ENCODE measurements at places on chromosomes 1 and 21.

DNA sequence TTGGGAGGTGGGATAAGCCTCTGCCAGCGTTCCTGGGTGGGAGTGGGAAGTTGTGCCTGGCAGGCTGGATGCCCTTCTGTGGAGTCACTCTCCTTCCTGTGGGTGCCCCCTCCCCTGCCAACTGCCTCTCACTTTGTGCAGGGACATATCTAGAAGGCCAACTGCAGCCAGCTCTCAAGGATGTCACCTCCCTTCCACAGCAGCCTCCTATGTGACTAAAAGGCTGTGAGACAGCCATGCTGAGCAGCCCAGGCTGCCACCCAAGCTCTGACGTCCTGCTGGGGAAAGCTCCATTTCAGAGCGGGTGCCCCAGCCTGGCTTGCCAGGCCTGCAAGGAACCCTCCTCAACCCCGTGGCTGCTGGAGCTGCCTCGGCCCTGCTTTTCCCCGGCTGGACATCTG, 19.6 kb upstream of the SLC26A9 start:
- DNase-seq = no peak

- DNase-seq = no peak
Observed at GRCh38 chr1:217096200-217096599, 373.0 kb upstream of the ESRRG start.

- DNase-seq = no peak
Observed at GRCh38 chr1:78275906-78276685, 214.7 kb upstream of the PTGFR start.

GRCh38 chr1:29563571-29563970, 327.2 kb downstream of the PTPRU start:
- no peak for DNase-seq

GRCh38 chr1:54384918-54385726, 21.1 kb downstream of the SSBP3 start:
- DNase-seq = no peak

- DNase-seq = peak; percentile 24
Observed at GRCh38 chr1:155307247-155307740, 1.4 kb upstream of the FDPS start.

- no peak for DNase-seq
Observed at GRCh38 chr21:34333121-34333739, 30.6 kb upstream of the KCNE2 start.

DNA sequence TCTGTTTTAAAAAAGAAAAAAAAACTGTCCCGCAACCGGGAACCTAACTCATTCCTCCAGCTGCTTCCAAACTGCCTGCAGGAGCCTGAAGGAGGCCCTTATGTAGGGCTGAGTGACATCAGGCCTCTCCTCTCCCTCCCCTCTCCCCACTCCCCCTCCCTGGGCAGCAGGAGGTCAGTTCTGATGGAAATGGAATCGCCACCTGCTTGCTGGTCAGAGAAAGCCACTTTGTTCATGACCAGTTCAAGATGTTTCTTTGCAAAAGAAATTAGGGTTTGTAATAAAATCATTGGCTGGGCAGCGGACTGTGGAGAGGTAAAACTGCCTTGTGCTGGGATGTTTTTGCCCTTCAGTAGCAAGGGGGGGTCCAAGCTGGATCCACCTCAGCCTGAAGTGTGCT, at the start of gene MAP1LC3C:
Gene MAP1LC3C (minus strand): TSS at position 73 of the 400 bp plus-strand sequence. CDS start 90 bp downstream, outside the sequence.
- DNase-seq = no peak

DNA sequence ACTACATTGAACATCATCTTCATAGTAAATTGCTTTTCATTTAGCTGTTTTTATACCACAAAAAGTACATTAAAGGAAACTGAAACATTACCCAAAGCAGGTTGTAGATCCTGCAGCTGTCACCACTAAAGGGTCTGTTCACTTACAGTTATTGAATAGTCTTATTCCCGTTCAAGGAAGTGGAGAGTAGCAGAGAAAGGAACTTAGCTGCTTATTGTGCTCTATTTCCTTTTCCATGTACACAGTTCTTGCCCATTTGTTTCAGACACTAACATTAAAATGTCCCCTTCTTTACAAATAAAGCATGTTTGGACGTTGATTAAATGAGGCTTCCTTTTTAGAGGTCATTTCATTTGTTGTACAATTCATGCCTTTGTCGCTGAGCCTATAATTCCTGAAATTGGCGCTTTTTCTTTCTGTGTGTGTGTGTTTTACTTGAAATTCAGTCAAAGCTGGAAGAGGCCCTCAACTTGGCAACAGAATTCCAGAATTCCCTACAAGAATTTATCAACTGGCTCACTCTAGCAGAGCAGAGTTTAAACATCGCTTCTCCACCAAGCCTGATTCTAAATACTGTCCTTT, 44.4 kb upstream of the BMP8A start:
- no peak for DNase-seq

GRCh38 chr1:226233293-226233692, 9.8 kb downstream of the MIXL1 start:
- DNase-seq = no peak

DNA sequence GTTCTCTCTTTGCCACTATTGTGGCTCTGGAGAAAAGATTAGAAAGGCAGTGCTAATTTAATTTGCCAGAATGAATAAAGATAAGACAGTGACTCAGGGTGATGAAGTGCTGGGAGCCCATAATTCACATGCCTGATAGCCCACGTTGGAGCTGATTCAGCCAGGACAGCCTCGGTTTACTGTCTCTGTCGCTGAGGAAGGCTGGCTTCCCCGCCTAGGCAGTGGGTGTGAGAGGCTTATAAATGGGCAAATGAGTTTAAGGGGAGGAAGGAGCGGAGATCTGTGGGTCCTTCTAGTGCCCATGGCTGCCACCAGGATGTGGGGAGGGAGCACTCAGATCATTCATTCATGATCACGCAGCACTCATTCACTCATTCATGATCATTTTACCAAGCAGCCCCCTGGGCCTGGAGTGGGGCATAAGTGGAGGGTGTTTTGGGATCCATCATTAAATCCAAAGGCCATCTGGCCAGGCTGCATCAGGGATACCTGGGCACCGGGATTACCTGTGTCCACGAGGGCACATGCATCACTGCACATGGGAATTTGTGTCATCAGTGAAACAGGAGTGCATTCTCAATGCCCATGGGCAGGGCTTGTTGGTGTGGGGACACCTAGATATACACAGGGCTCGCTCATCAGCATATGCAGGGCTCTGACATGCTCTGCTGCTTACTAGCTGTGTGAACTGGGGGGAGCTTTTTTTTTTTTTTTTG, 315.4 kb downstream of the MATN1 start:
- no peak for DNase-seq

DNA sequence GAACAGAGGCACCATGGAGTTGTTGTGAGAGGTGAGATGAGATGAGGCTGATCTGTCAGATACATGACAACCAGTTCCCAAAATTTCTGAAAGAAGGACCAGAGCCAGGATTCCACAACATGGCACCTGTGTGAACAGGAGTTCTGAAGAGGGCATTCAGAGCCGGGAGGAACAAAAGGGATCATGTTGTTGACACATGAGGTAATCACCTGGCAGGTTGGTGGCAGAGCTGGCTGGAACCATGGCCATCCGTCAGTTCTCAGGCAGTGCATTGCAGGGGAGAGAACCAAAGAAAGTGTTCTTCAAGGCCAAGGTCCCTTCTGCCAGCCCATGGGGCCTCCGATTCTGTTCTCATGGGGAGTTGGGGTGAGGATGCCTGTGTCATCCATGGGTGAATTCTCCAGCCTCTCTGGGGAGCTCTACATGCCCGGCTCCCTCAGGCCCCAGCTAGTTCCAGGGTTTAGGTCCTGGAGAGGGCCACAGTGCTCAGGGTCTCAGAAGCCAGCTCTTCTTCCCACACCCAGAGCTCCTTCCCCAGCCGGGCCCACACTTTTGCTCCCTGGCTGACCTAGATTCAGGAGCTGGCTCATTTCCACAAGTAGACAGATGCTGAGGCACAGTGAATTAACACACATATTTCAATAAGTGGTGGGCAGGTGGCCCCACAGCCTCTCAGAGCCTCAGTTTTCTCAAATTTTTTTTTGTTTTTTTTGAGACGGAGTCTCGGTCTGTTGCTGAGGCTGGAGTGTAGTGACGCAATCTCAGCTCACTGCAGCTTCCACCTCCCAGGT, 49.1 kb upstream of the CTPS1 start:
- no peak for DNase-seq

DNA sequence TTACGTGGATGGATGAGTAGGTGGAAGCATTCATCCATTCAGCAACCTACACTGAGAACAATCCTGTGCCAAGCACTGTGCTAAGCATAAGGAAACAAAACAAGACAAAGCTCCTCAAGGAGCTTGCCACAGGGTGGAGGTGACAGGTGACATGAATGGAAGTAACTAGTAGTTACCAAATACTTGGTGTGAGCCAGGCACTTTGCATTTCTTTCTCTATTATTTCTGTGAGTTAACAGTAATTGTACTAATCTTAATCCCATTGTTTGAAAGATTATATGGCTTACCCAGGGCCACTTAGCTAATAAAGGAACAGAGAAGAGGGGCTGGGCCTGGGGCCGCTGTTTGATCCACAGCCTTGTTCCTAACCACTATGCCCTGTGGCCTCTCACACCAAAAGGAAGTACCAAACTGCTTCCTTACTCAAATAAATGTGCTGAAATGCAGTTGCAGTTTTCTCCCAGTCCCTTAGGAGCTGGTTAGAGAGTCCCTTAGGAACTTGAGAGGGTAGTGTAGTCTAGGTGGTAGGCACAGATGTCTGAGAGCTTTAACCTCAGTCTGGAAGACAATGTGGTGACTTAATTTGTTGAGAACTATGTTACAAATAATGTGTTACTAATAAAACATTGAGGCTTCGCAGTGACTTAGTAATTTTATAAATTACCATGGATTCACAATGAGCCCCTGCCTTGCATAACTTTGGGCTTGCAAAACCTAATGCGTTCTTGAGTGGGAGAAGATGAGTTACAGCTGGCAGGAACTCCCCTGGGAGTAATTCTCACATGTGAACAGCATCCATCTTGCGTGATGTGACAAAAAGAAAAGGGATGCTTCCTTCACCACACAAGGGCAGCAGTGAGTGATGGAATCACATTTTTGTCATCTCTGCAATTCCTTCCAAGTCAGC, 69.8 kb downstream of the MPZL1 start:
- DNase-seq = peak; percentile 35

GRCh38 chr1:196393742-196394141, 214.5 kb downstream of the KCNT2 start:
- no peak for DNase-seq

DNA sequence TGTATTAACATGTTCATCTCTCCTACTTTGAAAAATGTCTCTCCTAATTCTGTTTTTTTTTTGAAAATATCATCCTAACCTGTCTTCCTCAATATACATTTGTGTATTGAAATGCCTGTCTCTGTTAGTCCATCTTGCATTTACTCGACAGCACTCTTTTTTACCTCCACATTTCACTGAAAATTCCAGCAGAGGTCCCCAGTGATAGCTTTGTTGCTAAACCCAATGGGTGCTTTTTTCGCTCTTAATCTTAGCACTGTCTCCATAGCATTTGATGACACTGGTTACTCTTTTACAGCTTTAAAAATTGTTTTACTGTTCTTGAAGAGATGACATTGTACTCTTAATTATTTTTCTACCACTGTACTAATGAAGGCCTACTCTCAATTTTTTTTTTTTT, 10.8 kb downstream of the OSBPL9 start:
- peak; percentile 75 for DNase-seq

- DNase-seq = peak; percentile 22
Observed at GRCh38 chr1:192506741-192507155, 68.8 kb upstream of the RGS1 start.

DNA sequence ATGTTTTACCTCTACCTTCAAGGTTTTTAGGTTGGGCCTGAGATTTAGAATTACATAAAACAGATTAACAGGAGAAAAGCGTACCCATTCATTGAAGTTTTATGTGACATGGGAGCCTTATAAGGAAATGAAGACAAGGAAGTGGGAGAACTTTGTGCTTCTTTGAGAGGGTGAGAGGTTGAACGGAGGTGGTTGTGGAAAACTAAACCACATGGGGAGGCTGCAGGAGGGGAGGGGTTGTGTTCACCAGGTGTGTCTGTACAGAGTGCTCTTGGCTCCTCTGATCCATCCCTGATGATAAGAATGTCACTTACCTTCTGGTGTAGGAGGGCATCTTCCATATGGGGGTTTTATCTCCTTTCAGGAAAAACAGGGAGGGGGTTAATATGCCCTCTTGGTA, 2.7 kb downstream of the SLX9 start:
- no peak for DNase-seq

- no peak for DNase-seq
Observed at GRCh38 chr1:55669293-55669692, 454.1 kb upstream of the USP24 start.

DNA sequence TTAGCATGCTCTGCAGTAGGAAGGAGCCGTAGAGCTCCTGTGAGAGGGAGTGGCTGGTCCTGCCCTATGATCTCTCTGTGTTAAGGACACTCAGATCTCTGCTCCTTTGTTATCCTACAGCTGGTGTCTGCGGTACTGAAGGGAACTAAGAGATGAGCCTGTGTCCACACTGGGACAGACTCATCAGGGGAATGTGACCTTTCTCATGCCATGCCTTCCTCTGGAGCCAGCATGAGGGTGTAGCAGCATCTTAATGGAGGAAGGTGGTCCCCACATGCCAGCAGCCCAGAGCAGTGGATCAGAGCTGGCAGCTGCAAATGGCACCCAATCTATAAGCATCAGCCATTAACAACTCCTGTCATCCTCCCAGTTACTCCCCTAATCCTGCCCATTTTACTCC, 24.7 kb upstream of the GUCA2B start:
- DNase-seq = no peak

- no peak for DNase-seq
Observed at GRCh38 chr1:192485692-192486436, 89.7 kb upstream of the RGS1 start.

- no peak for DNase-seq
Observed at GRCh38 chr1:81974222-81974841, 173.6 kb downstream of the ADGRL2 start.

DNA sequence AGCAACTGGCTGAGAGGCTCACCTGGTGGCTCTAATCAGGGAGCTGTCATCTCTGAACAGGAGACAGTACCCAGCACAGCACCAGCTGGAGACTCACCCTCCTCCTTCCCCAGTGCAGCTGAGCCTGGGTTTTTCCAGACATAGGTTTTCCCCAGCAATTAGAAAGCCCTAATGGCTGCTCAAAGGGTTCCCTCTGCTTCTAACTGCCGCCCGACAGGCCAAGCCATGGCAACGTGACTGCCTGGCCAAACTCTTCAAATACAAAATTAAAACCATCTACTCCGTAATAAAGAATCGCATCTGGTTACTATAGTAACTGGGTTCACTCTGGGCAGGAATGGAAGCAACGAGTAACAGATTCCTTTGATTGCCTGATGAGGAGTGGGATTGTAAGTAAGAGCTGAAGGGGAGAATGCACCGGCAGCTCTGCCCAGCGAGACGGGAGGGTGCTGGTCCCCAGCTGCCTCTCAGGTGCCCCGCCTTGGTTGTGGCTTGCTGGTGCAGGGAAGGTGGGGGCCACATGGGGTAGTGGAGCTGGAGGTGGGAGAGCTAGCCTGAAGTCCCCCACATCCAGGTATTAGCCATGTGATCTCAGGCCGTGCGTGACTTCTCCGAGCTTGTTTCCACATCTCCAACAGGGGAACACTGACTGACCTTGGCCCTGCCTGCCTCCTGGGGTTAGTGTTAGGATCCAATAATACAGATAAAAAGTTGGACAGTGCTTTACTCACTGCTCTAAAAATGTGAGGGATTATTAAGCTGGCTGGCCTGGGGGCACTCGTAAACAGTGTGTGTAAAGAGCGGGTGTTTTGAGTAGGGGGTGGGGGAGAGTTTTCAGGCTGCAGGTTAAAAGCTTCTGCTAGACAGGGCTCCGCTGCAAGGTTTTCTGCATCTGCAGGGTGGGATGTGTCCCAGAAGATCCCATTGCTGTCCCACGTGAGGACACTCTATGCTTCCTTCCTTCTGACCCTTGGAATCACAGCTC, 94.2 kb downstream of the KCNN3 start:
- no peak for DNase-seq

Data from AML-193 (cell line).